ENCODE measurements at places on chromosomes 6 and 20.

GRCh38 chr6:84643778-84644177 is 120.6 kb downstream of the TBX18 start:
- DNase-seq: no peak

- peak; percentile 41 for DNase-seq
Observed at GRCh38 chr20:34268851-34269636, 27.8 kb downstream of the ASIP start.

GRCh38 chr6:69438113-69438512 is 358.7 kb downstream of the LMBRD1 start:
- DNase-seq: no peak

GRCh38 chr6:66245231-66245630 is 538.2 kb upstream of the EYS start:
- DNase-seq: peak; percentile 9

DNA sequence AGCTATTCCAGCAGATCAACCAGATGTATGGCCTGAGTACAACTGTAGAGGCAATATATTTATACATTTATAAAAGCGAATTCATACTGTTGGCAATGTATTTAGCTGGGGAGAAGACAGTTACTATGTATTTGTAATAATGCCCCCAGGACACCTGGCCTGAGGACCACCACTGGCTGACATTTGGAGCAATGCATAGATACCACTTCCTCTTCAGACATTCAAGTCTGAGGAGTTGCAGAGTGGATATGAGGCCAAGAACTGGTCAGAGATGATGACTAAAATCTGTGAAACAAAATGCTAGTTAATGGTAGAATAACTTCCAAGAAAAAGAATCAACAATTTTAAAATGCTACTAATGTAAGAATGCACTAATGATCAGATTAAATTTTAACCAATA is 462.3 kb downstream of the CDC5L start:
- no peak for DNase-seq

DNA sequence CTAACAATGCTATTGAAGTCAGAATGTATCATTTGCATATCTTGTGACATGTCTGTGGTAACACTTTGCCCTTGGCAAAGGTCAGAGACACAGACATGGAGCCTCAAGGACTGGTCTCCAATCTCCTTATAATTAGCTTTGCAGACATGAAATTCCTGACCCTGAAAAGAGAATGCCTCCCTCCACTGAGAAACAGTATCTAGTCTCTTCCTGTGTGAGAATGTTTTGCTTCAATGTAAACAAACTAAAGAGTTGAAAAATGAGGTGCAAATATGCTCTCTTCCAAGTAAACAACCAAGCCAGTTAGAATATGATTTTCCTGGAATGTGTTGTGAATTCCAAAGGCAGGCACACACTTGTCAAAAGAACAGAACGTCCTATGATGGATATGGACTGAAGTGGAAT is 407.1 kb upstream of the MARCKS start:
- DNase-seq: peak; percentile 67

DNA sequence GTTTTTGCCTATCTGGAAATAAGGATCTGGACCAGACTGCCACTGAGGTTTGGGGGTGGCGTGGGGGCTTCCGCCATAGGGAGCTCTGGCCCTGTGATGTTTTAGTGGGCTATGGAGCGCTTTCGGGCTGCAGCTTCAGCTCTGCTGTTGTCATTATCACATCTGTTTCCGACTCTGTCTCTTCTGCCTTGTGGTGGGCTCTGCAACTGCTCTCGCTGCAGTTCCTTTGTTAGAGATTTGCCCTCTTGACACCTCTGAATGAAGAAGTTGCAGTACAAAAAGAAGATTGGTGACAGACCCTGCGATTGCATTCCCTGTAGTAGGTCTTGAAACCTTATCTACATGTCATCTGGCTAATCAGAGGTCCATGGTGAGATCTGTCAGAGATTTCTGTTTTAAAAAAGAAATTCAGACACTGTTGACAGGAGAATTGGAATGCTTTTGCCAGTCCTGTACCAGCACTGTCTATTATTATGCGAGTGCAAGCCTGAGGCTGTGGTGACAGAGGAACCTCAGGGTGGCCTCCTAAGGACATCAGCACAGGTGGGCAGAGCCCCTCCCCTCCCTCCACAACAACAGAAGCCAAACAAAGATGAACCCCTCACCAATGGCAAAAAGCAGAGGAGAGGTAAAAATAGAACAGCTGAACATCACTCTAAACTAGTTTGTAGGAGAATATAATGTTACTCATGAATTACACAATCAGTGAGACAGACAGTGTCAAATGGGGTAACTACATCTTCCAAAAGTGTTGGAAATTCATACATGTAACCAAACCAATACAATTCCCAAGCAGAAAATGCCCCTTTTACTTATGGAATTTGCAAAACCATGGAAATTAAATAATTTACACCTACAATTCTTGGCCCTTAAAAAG is 63.5 kb upstream of the DEFB112 start:
- no peak for DNase-seq

DNA sequence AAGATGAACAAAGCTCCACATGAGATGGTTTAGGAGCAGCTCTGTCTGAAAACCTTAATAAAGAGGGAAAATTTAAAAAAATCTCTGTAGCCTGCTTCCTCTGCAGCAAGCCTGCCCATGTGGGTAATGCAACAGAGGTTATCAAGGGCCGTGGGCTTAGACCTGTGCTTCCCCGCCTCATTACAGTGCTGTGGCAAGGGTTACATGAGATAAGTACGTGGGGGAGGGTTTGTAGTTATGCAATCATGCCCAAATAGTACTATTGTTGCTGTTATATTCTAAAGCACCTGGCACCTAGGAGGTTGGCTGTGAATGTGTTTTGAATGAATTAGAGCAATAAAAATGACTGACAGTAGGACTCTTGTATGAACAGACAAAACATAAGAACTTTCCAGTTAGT is 68.3 kb downstream of the PKHD1 start:
- no peak for DNase-seq

- peak; percentile 95 for DNase-seq
Observed at GRCh38 chr6:27177485-27178406, 69.8 kb upstream of the PRSS16 start.

- no peak for DNase-seq
Observed at GRCh38 chr6:99136488-99136887, 188.7 kb upstream of the FBXL4 start.

DNA sequence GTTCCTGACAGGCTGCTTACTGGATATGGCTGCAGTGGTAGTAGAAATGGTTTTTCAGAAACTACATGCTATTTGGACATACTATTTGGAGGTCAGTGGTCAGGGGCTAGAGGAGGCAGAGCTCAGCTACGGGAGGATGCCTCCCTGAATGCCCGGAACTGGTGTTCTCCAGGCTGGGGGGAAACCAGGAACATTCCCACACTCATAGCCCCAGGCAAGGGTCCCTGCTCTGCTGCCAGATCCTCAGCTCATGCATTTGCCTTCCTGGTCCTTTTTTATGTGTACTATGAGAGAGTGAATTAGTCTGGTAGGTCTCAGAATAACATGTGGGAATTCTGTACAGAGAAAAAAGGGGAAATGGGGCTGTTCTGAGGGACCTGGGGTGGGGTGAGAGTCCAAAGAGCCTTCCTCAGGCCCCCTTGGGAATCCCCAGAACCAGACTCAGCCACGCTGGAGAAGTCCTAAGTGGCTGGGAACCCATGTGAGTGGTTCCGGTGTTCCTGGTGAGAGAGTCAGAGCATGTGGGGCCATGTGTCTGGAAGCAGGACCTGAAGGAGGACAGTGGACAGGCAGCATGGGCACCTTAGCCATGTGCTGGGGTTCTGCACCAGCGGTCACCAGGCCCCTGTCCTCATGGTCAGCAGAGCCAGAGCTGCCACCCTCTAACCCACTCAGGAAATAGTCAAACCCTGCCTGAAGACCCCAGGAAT is 58.0 kb upstream of the MYL9 start:
- no peak for DNase-seq

DNA sequence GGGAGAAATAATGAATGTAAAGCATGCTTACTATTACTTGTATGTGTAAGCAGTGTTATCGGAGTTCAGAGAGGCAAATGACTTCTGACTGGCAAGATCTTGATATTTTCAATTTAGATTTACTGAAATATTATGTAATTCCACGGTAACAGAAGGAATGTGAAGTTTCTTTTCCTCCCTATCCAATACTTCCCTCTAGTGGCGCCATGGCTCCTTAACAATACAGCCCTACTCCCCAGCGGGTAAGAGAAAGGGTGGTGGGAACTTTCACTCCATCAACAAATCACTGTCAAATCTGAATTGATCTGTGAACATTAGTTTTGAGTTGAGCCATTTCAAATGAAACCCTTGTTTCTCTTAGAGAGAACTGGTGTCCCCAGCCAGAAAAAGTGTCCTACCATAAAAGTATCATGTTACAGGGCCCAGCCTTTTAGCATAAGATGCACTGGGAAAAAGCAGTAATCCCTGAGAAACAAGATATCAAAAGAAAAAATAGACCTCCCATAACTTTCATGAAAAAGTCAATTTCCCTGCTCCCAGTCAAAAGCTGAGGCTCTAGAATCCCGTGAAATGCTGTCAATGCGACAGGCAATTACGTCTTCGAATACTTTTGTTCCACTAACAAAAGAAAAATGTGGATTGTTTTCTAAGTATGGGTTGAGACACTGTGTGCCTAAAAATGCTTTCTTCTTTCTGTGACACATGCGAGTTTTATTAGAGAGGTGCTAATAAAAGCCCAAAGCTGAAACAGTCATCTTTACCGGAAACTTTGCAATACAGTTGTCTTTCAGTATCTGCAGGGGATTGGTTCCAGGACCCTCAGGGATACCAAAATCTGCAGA is 12.9 kb downstream of the COX7A2 start:
- DNase-seq: peak; percentile 67

DNA sequence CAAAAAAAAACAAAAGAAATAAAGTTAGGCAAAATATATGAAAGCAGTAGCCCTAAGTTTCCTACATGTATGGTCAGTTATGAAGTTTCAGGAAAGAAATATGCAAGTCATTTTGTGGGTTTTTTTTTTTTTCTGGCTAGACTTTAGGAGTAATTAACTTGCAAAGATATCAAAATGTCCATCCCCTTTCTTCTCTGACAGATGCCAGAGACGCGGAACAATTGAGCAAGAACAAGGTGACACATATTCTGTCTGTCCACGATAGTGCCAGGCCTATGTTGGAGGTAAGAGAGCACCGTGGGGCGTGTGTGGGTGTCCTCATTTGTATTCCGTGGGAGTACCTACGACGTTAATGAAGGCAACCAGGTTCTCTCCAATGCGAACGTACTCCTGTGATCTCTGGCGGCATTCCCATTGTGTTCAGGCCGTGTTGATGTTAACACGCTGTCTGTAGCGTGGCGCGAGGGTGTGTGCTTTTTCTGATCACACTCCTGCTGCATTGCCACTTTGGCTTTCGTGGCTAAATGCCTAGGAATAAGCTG is 19.5 kb downstream of the DUSP22 start:
- DNase-seq: no peak

DNA sequence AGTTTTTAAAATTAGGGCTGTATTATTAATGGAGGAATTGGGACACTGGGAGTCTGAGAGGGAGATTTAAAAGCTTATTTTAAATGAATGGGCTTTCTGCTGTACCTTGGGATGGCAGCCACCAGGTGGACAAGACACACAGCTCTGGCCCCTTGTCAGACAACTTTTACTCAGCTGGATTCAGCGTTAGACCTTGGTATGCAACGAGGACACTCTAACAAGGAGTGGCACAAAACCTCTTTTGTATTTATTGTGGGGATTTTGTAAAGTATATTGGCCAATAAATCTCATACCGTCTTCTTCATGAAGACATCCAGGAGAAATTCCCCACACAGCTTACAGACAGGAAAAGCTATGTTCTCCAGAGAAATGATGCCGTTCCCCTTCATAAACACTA is 105.7 kb downstream of the LCA5 start:
- no peak for DNase-seq

GRCh38 chr6:18506382-18507017 is 119.3 kb downstream of the RNF144B start:
- peak; percentile 55 for DNase-seq

DNA sequence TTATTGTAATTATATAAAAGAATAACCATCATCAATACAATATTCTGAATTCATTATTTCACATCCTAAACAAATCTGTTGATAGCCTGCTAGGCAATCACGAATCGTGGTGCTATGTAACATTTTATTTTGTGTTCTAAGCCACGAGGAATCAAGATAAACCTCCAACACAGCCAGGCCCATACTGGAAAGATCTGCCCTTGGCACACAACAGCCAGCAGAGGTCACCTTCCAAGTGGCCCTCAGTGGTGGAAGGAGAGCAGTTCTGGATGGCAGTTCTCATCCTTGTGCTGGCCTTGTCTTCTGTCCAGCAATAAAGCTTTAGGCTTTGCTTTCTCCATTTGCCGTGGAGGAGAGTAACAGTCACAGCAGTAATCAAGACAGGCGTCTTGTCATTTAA is 13.2 kb downstream of the ZNF831 start:
- no peak for DNase-seq

- no peak for DNase-seq
Observed at GRCh38 chr20:23568320-23568970, at the start of gene CST9L. TSS of gene CST9L (minus strand) at chr20:23568484. CDS start at chr20:23568450, 34 bp downstream.

DNA sequence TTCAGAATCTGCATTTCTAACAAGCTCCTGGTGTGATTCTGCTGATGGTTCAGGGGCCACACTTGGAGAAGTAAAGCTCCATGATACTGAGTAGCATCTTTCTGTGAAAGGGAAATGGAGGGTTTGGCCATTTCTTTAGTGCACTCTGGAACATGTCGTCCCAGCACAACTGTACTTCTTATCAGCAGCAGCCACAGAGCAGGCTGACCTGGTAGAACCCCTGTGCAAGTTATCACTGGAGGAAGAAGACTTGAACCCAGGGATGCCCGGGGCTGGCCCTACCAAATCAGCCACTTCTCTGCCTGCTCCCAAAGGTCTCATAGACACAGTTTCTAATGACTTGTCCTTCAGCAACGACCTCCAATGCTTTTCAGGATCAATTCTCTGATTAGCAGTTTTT is 354.7 kb upstream of the PLCB4 start:
- DNase-seq: no peak

DNA sequence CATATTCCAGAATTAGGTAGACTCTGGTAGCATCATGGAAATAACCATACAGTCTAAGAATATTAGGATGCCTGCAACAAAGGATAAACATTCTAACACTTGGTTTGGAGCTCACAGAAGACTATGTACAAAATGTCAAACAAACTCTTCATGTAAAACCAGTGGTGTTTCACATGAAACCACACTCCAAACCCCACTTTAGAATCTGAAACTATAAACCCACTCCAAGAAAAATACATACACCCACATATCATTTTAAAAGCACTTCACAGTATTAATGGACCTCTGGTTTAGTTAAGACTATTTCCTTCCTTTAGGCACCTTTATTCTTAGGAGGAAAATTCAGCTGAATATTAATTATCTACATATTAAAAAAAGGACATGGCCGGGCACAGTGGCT is 10.5 kb downstream of the AURKA start:
- no peak for DNase-seq

DNA sequence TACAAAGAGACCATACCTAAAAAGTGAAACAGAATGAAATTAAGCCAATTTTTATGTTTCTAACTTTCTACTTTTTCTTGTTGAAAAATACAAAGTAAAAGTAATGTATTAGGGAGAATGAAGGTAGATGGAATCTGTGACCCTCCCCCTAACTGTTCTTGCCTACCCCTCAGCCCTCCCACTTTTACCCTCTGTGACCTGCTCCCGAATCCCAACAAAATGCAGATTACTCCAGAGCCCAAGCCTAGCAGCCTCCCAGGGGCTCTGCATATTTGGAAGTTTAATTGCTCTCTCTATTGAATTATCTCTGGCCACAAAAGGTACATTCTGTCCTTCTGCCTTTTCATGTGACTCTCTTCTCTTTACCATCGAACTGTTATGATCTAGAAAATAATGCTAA is 201.5 kb downstream of the PKHD1 start:
- DNase-seq: no peak

Measured in fibroblast of skin of right biceps (primary cell).